ENCODE measurements at places on chromosomes 1 and 21. TPM values are rescaled to one million over a fixed set of nuclear protein-coding genes. Genes with fewer than 3 reads are reported as not detected.

IL12RB2 gene
- total RNA-seq, result not detected

MASP2 gene
- not detected for total RNA-seq

RFX5 gene
- 23.3 TPM for total RNA-seq

GRCh38 chr1:205339197-205339702 is 17.5 kb downstream of the KLHDC8A start:
- DNase-seq, result no peak

BROX gene
- 12.3 TPM for total RNA-seq

DNA sequence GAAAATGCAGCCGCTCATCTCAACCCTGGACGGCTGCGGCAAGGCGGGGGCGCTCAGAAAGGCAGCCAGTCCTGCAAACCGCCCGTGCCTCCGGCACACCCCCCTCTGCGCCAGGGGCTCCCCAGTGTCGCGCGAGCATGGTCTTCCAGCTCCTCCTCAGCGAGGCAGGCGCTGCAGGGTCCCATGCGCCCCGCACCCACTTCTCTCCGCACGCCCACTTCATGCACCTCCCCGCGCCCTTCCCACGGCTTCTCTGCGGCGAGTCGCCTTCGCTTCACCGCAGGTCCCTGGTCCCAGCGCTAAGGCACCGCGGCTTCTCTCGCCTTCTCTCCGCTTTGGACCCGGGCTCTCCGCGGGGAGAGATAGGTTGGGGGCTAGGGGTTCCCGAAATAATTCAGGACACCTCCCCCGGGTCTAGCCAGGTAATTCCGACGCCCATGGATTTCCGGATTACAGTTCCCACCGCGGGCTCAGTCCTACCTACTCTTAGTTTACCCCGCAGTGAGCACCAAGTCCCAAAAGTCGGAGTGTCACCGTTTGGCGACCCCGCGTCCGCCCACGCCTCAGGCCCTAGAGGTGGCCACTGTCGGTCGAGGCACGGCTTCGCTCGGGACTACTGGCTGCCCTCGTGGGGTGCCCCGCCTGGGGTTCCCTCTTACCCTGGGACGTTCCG is 67.5 kb downstream of the SYT2 start:
- DNase-seq, result no peak

DNA sequence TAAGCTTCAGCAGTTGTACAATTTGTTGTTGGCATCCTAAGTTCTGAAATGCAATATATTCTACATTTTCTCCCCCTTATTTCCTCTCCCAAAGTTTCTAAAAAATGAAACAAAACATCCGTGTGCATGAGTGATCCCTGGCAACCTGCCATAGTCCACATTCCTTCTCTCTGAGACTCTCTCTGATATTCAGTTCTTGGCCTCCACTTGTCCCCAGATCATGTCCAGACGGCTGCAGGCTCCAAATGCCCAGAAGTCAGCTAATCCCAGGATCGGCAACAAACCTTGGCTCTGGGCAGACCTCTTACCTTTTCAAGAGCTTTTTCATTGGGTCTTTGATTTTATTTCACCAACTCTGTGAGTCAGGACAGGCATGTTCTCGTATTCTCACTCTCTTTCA is 187.8 kb downstream of the ETS2 start:
- DNase-seq, result peak; percentile 86

- no peak for DNase-seq
Measured at GRCh38 chr1:15197591-15198447, 44.3 kb downstream of the TMEM51 start.

DNA sequence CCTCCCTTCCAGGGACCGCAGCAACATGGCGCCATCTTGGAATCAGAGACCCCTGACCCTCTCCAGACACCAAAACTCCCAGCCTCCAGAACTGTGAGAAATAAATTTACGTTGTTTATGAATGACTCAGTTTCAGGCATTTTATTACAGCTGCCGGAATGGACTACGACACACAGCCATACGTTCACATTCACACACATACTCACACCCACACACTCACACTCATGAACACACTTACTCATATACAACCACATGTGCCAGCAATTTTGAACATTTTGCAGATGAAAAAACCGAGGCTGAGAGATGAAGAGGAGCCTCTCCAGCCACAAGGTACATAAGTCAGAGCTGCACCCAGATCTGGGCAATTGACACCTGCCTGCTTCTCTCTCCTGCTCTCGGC is 151.0 kb upstream of the RAB4A start:
- no peak for DNase-seq

GRCh38 chr1:49052102-49052501 is 275.4 kb upstream of the BEND5 start:
- DNase-seq, result peak; percentile 25

GRCh38 chr1:45545553-45546310 is 4.9 kb upstream of the AKR1A1 start:
- DNase-seq, result no peak

GRCh38 chr1:18305182-18305795 is 175.4 kb upstream of the KLHDC7A start:
- DNase-seq, result no peak

LRRC39 gene
- 2.3 TPM for total RNA-seq

RIIAD1 gene
- not detected for total RNA-seq

DNA sequence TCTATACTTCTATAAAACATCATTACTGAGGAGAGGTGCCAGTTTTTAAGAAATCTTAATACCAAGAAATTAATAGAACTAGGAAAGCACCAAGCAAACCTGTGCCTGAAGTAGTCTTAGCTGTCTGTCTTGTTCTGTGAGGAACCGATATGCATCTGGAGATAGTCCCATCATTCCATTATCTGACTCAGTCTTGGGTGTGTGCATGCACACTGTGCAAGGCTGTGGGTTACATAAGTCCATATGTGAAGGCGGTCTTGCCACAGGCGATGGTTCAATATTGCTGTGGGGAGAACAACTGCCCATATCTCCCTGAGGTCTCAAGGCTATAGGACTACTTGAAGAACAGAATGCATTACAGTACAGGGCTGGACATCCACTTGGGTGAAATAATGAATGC is 33.8 kb downstream of the STIL start:
- no peak for DNase-seq

- DNase-seq, result peak; percentile 41
Measured at GRCh38 chr1:181251001-181251712, 162.7 kb downstream of the IER5 start.

- DNase-seq, result no peak
Measured at GRCh38 chr21:41321211-41321907, 4.8 kb downstream of the FAM3B start.

GRCh38 chr1:55682198-55682597 is 467.0 kb upstream of the USP24 start:
- no peak for DNase-seq

GRCh38 chr1:95325349-95325748 is 91.3 kb downstream of the RWDD3 start:
- no peak for DNase-seq
